ENCODE measurements at places on chromosomes 13 and 19.
A peak's percentile ranks its signal among the peaks of the same experiment; 100 is the strongest.

DNA sequence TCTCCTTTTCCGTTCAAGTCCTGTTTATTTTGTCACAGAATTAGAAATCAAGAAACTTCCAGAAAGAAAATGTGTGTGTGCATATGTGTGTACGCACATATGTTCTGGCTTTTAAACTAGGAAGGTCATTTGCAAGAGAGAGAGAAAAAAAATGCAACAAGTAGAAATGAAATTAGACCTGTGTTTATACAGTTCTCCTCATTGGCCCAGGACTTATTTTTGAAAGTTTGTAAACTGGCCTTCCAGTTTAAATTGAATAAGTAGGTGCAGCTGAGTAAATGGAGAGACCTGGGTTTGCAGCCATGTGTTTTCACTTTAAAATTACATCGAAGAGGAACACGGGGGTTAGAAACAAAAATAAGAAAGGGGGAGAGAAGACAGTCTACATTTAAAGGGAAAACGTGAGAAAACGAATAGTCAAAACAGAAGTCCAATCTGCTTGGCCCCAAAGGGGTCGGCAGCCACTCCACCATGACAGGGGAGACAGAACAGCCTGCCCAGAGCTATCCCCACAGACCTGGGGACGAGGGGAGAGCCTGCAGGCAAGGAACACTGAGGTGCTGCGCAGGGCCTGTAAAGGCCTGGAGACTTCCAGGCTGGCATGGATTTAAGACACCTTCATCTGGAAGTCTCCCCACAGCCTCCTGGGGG is 216.8 kb upstream of the MAB21L1 start:
- DNase-seq, result no peak

DNA sequence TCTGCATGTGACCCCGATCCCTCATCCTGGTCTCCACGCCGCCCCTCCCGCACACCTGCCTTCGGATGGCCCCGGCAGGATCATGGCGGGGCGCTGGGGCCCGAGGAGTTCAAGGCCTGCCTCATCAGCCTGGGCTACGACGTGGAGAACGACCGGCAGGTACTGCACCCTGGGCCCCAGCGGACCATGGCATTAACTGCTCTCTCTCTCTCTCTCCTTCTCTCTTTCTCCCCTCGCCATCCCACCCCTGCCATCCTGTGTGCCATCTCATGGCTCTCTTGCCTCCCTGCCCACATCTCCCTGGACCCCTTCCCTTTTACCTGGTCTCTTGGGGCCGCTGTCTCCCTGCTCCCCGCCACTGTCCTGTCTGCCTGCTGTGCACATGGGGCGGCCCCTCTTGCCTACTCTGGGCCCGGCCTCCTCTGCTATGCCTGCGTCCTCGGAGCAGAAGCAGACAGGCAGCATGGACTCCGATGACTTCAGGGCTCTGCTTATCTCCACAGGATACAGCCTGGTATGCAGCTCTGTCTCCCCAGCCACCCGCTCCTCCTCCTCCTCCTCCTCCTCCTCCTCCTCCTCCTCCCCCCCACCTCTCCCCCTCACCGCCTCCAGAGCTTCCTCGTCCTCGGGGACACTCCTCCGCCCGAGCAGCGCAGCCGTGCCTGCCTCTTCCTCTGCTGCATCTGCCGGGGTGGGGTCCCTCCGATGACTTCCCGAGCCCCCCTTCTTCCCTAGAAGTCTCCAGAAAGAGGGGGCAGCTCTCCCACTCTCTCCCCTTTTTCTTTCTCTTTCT is 16.2 kb downstream of the CAPN12 start:
- peak; percentile 80 for DNase-seq

GRCh38 chr19:10402441-10403038 is 802 bp downstream of the CDC37 start:
- peak; percentile 77 for DNase-seq

DNA sequence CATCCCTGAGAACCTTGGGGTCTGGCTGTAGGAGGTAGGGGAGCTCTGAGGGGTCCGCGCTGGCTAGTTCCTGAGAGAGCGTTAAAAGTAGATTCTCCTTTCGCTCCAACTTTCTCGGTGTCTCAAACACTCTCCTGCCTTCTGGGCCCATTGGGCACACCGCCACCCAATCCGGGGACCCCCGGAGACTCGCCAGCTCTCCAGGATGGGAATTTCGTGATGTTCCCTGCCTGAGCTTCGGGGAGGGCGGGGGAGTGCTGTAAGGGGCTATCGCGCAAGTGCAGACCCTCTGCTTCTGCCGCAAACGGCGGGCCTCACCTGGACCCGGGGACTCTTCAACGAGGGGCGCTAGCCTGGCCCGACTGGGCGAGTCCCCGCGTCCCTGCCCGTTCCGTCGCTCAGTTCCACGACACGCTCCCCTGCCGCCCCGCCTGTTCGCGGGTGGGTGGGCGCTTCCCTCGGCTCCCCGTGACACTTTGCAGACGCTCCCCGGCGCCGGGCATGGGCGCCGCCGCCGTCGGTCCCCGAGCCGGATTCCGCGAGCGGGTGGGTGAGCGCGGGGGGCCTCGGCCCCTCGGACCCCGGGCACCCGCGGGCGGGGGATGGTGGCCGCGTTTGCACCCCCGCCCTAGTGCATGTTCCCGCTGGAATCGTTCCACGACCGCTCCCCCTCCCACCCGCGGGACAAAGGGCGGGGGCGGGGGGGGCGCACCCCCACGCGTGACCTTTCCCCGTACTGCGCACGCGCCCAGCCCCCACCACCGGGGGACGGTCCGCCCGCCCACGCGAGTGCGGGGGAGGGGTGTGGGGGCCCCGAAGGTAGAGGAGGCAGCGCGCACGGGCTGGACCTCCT is at the start of gene CCDC106:
CCDC106 (plus strand) TSS at position 481 of the 853 bp plus-strand sequence. CDS start 835 bp downstream, outside the sequence.
- peak; percentile 80 for DNase-seq

DNA sequence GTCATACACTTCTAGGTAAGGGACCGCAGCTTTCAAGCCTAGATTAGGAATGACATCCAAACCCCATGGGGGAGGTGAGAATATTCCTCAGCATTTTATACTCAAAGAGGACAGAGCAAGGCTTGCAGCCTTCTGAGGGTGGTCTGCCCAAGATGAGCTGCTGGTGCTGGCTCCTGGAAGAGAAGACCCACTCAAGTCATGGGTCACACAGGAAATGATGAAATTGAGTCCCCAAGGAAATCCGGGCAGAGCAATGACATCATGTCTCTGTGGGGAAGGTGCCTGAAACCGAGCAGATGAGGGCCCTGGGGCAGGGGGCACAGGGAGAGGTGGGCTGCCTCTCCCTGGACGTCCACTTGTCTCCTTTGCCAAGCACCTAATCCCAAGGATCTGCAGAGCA is 468.7 kb downstream of the TSHZ3 start:
- no peak for DNase-seq

- DNase-seq, result no peak
Observed at GRCh38 chr13:24228852-24229458, 68.4 kb downstream of the SPATA13 start.

- no peak for DNase-seq
Observed at GRCh38 chr19:38134540-38135149, 89.4 kb downstream of the DPF1 start.

GRCh38 chr19:14054099-14054498 is 7.8 kb downstream of the PALM3 start:
- no peak for DNase-seq

GRCh38 chr19:10395003-10395402 is 8.3 kb downstream of the CDC37 start:
- no peak for DNase-seq

- no peak for DNase-seq
Observed at GRCh38 chr19:18737337-18737953, 53.7 kb downstream of the COMP start.

DNA sequence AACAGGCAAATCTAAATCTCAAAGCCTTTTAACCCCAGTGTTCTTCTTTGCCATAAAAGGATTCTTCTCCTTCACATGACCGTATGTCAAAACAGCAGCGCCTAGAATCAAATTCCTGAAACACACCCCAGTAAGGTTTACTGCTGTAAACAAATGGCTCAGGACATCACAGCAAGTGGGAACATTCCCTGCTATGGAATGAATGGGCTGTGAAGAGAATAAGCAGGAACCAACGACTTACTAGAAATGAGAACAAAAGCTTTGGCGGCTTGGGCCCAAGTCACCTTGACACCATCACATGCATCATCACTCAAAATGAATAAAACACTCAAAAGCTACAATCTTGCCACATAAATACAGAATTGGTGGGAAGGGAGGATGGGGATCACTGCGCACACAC is 80.4 kb upstream of the SPATA13 start:
- no peak for DNase-seq

- DNase-seq, result no peak
Observed at GRCh38 chr13:27621116-27621365, 651 bp upstream of the POLR1D start.

GRCh38 chr13:52892925-52893324 is 44.5 kb upstream of the PCDH8 start:
- DNase-seq, result no peak

DNA sequence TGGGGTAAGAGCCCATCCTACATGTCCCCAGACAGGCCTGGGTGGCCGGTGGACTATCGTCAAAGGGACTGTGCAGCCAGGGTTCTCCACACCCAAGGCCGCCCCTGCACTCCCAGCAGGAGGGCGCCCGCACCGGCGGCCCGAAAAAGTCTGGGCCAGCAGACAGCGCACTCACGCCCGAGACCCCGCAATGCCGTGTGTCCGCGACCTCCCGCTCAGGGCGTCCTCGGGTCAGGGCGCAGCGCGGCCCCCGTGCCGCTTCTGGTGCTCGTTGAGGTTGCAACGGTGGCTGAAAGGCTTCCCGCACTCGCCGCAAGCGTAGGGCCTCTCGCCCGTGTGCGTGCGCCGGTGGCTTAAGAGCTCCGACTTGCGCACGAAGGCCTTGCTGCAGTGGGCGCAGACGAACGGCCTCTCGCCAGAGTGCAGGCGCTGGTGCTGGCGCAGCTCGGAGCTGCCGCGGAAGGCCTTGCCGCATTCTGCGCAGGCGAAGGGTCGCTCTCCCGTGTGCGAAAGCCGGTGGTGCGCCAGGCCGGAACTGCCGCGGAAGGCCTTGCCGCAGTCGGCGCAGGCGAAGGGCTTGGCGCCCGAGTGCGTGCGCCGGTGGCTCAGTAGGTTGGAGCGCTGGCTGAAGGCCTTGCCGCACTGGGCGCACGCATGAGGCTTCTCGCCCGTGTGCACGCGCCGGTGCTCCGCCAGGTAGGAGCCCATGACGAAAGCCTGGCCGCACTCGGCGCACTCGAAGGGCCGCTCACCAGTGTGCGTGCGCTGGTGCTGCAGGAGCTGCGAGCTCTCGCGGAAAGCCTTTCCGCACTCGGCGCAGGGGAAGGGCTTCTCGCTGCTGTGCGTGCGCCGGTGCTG is 2.8 kb upstream of the A1BG start:
- DNase-seq, result peak; percentile 75

DNA sequence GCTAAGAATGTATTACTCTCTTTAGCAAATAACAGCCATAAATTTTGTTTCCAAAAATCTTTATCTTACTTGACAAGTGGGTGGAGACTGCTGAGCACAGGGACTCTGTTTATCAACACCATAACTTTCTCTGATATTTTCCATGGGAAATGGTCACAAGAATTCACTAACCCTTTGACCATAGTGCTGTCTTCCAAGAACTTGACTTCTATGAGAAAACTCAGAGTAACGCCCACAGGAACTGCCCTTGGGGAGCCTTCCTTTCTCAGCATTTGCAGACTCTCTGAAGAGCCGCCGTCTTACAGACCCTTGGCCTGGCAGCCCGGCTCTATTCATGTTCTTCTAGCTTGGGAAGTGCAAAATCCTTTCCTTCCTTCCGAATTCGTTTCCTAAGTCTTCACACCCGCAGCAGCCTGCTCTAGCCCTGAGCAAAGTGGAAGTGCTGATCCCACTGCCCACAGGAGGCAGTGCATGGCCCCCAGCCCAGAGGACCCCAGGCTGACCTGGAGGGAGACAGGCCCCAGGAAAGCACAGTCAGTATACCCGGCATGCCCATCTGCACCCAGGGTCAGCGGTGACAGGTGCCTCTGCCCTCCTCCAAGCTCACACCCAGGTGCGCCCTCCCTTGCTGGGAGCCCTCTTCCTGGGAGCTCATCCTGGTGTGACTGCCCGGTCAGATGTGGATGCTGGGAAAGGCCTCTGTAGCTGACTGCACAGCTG is 10.2 kb downstream of the GAS6 start:
- no peak for DNase-seq

- DNase-seq, result no peak
Observed at GRCh38 chr13:109998684-109999533, 212.5 kb upstream of the IRS2 start.

- peak; percentile 89 for DNase-seq
Observed at GRCh38 chr19:56105090-56105701, 15.9 kb downstream of the ZNF787 start.

DNA sequence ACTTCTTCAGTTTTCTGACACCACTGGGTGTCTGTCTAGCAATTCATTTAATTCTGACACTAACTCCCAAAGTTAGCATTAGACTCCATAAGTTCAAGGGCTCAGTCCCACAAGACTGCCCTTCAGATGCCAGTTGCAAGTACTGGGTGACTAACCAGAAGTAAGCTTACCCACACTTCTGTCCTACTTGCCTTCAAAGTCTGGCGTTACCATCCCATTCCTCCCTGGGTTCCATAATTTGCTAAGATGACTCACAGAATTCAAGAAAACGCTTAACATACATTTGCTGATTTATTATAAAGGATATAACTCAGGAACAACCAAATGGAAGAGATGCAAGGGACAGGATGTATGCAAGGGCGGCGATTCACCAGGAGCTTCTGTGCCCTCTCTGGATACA is 45.5 kb upstream of the NPAS1 start:
- no peak for DNase-seq
